ENCODE measurements at places on chromosomes 3 and 15.

DNA sequence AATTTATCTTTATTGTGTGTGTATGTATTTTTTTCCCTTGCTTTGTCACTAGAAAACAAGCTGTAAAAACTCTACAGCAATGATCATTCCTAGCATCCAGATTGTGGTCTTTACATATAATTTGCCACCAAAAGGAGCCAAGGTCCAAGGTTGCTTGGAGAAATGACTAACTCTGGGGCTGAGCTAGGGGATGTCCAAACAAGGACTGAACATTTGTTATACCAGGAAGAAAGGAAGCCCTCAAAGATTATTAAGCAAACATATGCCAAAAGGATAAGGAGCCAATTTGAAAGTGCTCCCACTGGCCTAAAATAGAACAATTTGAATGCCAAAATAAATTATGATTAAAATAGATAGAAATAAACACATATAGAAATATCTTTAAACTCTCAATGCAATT, 293.3 kb downstream of the ZIC1 start:
- DNase-seq = no peak

DNA sequence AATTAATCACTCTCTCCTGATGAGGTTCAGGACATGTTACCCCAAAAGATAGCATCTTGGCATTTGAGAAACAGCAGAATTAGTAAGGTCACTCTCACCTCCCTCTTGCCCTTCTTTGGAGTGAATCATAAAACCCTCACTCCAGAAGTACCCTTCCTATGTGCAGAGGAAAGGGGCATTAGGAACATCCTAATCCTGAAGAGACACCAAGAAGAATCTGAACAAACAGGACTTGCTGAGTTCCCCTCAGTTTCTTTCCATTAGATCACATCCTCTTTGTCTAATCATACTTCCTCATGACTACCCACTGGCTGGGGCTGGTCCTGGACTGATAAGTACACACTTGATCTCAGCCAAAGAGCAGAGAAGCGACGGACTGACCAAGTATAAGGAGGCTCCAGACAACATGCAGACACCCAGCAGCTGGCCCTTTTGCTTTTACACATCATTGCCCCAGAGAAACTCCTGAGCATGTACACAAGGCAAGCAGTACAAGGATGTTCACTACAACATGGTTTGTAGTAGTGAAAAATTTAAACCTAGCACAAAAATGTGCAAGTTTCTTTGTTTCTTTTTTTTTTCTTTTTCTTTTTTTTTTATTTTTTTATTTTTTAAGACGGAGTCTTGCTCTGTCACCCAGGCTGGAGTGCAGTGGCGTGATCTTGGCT, 15.0 kb upstream of the TM6SF1 start:
- no peak for DNase-seq

DNA sequence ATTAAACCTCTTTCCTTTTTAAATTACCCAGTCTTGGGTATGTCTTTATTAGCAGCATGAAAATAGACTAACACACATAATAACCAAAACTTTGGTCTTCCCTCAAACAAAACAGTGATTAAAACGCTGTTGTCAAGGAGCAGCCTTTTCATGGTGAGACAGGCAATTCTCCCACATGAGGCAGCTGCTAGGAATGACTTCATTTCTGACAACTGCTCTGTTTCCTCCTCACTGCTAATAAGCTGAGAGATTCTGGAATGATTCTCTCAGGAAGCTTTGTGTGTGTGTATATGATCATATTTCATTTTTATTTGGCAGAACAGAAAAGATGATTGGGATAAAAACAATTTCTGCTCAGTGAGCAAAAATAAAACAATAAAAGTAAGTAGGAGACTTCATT, 580.6 kb upstream of the ADAMTS9 start:
- no peak for DNase-seq

DNA sequence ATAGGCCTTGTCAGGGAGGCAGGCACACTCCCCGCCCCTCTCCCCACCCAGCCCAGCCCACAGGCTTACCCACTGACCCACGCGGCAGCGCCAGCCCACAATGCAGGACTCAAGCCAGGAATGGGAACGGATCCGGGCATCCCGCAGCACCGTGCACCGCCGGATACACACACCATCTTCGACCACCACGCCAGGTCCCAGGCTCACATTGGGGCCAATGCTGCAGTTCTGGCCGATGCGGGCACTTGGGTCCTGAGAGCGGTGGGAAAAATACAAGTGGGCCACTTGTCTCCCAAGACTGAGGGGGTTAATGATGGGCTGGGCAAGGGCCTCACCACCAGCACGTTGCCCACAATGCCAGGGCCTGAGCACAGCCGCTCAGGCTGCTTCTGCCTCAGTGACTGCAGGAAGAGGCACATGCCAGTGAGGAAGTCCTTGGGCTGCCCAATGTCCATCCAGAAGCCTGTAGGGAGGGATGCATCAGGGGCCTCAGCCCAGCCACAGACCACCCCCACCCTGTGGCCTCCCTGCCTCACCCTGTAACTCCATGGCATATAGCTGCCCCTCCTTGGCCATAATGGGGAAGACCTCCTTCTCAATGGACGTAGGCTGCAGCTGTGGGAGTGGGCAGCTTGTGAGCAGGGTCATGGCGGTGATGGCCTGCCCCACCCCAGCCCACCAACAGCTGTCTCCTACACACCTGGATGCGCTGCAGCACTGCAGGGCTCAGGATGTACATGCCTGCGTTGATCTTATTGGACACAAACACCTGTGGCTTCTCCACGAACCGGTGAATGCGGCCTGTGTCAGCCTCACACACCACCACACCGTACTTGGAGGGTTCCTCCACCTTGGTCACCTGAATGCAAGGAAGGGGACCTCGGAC, 1.6 kb downstream of the GMPPB start:
- DNase-seq = no peak

DNA sequence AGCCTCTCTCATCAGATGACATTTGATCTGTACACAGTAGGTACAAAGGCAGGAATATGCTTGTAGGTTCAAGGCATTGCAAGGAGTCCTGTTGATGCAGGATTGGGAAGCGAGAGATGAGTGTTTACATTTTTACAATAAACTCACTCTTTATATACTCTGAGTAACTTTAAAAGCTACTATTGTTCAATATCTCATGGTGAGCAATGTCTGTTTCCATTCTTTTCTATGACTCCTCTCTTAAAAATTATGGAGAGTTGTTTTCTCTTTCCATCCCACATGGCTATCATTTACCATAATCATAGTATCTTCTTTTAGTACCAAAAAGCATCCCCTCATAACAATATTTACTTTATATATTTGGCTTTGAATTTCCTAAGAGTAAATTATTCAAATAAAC, 314.0 kb upstream of the CDIN1 start:
- DNase-seq = no peak

DNA sequence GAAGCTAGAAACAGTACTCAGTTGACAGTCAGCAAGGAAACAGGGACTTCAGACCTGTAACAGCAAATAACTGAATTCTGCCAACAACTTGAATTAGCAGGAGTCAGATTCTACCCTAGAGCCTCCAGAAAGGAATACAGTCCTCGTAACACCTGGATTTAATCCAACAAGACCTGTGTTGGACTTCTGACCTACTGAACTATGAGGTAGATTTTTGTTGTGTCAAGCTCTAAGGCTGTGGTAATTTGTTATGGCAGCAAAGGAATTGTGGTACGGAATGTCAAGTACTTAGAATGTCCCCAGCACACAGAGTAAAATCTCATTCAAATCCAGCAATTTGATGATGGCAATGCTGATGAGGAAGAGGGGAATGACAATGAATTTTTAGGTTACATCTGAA, 234.1 kb downstream of the LRRN1 start:
- DNase-seq = no peak

DNA sequence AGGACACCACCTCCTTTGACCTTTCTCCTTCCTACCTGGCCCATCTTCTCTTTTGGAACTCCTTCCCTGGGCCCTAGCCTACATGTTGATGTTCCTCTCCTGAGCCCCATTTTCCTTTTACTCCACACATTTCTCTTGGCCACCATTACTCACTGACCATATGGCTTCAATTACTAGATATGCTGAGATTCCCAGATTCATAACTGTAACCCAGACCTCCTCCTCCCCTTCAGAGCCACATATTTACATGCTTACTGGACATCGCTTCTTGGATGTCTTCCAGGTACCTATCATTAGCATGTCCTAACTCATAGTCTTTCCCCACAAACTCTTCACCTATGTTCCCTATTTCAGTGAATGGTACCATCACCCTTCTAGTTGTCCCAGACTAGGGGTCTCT, 24.4 kb upstream of the TRIM59 start:
- DNase-seq = no peak

- DNase-seq = no peak
Observed at GRCh38 chr3:24222165-24222805, 272.4 kb downstream of the THRB start.

GRCh38 chr3:177833332-177833731, 636.0 kb upstream of the TBL1XR1 start:
- DNase-seq = no peak

GRCh38 chr3:44098656-44099415, 142.8 kb upstream of the TOPAZ1 start:
- no peak for DNase-seq

GRCh38 chr3:128590948-128591347, 59.7 kb downstream of the RPN1 start:
- no peak for DNase-seq

- DNase-seq = no peak
Observed at GRCh38 chr3:131491775-131492174, 11.0 kb downstream of the MRPL3 start.

GRCh38 chr3:148865049-148865448, at the start of gene CPA3:
Gene CPA3, plus strand, starts transcription at chr3:148865296. Its CDS starts 12 bp downstream, at chr3:148865308.
- no peak for DNase-seq

DNA sequence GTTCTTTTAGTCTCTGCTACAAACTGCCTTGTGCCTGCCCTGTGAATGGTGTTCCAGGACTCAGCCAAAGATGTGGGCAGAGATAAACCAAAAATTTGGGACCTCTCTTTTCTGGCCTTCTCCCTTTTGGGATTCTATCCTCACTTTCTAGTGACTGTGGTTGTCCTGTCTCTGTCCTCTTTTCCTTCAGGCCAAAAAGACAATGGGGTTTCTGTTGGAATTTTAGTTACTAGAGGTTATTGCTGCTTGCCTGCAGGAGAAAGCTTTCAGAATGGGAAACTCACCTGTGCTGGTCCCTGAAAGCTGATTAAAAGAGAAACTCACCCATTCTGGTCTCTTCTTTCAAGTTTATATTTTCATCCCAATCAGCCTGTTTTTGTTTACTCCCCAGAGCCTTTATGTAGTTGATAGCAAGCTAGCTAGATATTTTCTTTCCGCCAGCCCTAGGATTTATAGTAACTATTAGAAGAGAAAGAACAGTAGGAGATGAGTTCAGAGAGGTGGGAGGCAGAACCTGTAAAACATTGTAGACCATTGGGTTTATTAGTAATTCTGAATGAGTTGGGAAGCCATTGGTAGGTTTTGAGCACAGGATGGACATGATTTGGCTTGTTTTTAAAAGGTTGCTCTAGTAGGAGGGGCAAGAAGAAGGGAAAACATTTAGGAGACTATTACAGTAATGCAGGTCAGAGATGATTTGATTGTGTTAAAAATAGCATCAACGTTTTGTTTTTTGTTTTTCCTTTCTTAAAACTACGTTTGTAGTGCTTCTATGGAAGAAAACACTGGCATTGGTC, 138.9 kb downstream of the TCF12 start:
- DNase-seq = no peak

- no peak for DNase-seq
Observed at GRCh38 chr3:113225286-113225685, 13.9 kb downstream of the BOC start.

GRCh38 chr15:67413770-67414390, 107.1 kb upstream of the C15orf61 start:
- DNase-seq = no peak

DNA sequence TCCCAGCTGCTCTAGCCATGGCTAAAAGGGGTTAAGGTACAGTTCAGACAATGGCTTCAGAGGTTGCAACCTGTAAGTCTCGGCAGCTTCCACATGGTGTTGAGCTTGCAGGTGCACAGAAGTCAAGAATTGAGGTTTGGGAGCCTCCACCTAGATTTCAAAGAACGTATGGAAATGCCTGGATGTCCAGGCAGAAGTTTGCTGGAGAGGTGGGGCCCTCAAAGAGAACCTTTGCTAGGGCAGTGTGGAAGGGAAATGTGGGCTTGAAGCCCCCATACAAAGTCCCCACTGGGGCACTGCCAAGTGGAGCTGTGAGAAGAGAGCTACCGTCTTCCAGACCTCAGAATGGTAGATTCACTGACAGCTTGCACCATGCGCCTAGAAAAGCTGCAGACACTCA, 73.7 kb downstream of the STT3B start:
- no peak for DNase-seq

- DNase-seq = peak; percentile 9
Observed at GRCh38 chr15:70376929-70377691, 279.4 kb upstream of the TLE3 start.

GRCh38 chr3:53159156-53160060, 1.6 kb upstream of the PRKCD start:
- DNase-seq = no peak

- peak; percentile 73 for DNase-seq
Observed at GRCh38 chr3:113531826-113532697, at the start of gene SIDT1. Gene SIDT1, plus strand, starts transcription at chr3:113532555. Its CDS starts 467 bp downstream, at chr3:113533022.

DNA sequence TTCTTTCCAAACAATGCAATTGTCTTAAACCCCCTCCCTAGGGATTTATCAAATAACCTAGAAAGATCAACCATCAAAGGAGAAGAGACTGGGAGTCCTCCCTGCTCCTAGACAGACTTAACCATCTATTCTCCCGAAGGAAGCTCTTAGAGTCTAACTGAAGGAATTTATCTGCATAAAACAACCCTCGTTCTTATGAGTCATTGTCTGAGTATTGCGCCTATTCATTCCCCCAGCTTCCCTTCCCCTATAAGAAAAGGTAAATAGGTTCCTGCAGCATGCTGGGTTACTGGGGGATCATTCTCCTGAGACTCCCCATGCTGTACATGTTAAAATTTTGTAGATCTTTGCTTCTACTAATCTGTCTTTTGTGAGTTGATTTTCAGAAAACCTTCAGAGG, 412.7 kb downstream of the OCA2 start:
- DNase-seq = no peak

GRCh38 chr3:5918626-5919025, 731.1 kb downstream of the EDEM1 start:
- no peak for DNase-seq

DNA sequence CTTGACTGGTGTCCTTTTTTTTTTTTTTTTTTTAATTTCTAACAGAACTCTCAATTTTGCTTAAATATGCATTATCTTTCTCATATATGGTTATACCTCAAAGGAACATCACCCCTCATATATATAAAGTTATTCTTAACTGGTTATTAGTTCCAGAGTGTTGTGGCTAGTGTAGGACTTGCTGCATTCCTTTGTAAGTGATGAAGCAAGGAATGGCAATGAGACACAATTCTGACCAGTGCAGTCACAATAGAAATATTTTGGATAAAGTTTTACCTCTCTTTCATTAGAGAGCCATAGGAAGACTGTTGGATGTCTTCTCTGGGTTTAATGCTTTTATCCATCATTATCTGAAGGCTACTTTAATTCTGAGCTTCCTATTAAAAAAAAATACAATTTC, 75.5 kb upstream of the CBLB start:
- no peak for DNase-seq

DNA sequence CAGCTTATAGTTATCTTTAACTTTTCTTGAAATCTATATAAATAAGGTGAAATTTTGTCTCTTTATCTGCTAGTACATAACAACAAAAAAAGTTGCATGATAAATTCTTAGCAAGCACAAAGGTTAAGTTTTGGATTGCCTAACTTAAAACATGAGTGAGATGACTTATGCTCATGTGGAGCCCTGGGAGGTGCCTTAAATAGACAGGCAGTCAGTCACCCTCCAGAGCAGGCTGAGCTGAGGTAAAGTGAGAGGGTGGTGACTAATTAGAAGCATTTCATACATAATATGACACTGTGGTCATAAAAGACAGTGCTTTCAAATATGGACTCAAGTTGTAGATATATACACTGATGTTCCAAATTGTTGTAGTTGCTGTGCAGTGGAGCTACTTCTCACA, 14.6 kb upstream of the MME start:
- DNase-seq = no peak
